ENCODE measurements at places on chromosomes 7 and 10.

- no peaks in the 10 kb centered on the region for H3K4me1 ChIP-seq
- DNase-seq: no peak
- no peak overlapping the region for H3K4me3 ChIP-seq
These were observed 188.4 kb upstream of the C7orf33 start for GRCh38 chr7:148402159-148402558.

- H3K4me1 ChIP-seq: peaks cover 1% of the 10 kb centered on the region
- H3K27ac ChIP-seq: no peak overlapping the region
- peaks cover 7% of the 10 kb centered on the region for H3K27me3 ChIP-seq
- no peak for DNase-seq
These were observed 88.2 kb upstream of the CCDC71L start for GRCh38 chr7:106749165-106749564.

DNA sequence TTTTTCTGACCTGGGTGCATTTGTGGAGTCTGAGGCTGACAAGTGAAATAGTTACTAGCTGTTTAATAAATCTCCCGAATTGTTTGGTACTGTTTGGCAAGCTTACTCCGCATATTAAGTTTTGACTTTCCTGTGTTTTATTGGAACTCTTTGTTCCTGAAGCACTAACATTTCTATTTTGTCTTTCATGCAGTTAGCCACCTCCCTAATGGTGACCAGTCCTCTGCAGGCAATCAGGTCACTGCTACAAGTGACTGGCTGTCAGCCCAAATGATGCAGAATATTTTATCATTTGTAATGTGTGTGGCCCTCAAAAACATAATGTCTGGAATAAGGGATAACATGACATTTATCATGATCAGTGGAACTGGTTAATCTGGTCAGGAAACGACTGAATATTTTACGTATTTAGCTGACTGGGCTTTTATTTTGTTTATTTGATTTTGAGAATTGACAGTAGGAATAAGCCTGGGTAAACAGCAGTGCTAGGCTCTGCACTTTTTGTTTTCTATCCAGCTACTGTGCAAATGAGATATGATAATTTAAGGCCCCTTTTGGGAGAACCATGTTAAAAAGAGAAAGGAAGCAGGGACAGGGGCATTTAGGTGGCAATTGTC is 82.9 kb downstream of the ST7 start:
- no peak overlapping the region for H3K4me3 ChIP-seq
- DNase-seq: no peak
- no peak overlapping the region for H3K27ac ChIP-seq
- H3K4me1 ChIP-seq: peaks cover 4% of the 10 kb centered on the region
- no peaks in the 10 kb centered on the region for H3K36me3 ChIP-seq

- peaks cover 4% of the 10 kb centered on the region for H3K4me1 ChIP-seq
- peaks cover 49% of the 10 kb centered on the region for H3K36me3 ChIP-seq
- H3K27me3 ChIP-seq: no peaks in the 10 kb centered on the region
- no peak overlapping the region for H3K27ac ChIP-seq
- H3K4me3 ChIP-seq: no peak overlapping the region
- no peak for DNase-seq
These were observed 101.0 kb upstream of the DNAAF5 start for GRCh38 chr7:625376-625971.

DNA sequence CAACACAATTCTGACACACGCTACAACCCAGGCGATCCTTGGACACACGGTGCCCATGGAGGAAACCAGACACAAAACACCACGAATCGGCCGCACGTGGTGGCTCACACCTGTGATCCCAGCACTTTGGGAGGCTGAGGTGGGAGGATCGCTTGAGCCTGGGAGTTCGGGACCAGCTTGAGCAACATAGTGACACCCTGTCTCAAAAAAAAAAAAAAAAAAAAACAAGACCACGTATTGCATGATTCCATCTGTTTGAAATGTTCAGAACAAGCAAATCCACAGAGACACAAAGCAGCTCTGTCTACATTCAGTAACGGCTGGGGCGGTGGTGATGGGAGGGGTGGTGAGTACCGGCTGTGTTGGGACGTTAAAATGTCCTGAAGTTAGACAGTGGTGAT is 25.2 kb downstream of the ADAP1 start:
- peaks cover 55% of the 10 kb centered on the region for H3K4me1 ChIP-seq
- H3K36me3 ChIP-seq: peaks cover 18% of the 10 kb centered on the region
- DNase-seq: no peak
- H3K4me3 ChIP-seq: peak overlapping the region; percentile 61

Data from activated naive CD8-positive, alpha-beta T cell treated with anti-CD3 and anti-CD28 coated beads, Interleukin-2, amount 50 U/mL, for 24 hours (primary cell).